ENCODE measurements at places on chromosomes 7 and 10.
A peak's percentile ranks its signal among the peaks of the same experiment; 100 is the strongest.

GRCh38 chr10:110714356-110714755, 70.2 kb downstream of the RBM20 start:
- no peaks in the 10 kb centered on the region for H3K27me3 ChIP-seq
- no peak overlapping the region for H3K27ac ChIP-seq
- no peaks in the 10 kb centered on the region for H3K4me1 ChIP-seq
- no peaks in the 10 kb centered on the region for H3K36me3 ChIP-seq

DNA sequence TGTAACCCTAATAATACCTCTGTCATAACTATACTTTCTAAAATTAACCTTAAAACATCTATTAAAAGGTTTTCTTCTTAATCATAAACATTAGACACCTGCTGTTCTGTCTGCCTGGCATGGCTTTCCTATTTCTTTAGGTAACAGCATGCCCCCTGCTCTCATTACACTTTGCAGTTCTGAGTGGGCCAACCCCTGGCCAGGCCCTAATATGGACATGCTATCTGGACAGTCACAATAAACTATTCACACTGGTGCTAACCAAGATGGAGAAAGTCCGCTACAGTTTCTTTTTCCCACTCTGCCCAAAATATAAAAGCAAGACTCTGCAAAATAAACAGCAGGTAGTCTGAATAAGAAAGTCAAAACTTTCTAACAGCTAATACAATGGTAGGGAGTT, 84.0 kb downstream of the ELAPOR2 start:
- H3K36me3 ChIP-seq = no peaks in the 10 kb centered on the region
- DNase-seq = no peak
- no peaks in the 10 kb centered on the region for H3K4me1 ChIP-seq
- H3K4me3 ChIP-seq = no peak overlapping the region
- no peaks in the 10 kb centered on the region for H3K27me3 ChIP-seq
- no peak overlapping the region for H3K27ac ChIP-seq

DNA sequence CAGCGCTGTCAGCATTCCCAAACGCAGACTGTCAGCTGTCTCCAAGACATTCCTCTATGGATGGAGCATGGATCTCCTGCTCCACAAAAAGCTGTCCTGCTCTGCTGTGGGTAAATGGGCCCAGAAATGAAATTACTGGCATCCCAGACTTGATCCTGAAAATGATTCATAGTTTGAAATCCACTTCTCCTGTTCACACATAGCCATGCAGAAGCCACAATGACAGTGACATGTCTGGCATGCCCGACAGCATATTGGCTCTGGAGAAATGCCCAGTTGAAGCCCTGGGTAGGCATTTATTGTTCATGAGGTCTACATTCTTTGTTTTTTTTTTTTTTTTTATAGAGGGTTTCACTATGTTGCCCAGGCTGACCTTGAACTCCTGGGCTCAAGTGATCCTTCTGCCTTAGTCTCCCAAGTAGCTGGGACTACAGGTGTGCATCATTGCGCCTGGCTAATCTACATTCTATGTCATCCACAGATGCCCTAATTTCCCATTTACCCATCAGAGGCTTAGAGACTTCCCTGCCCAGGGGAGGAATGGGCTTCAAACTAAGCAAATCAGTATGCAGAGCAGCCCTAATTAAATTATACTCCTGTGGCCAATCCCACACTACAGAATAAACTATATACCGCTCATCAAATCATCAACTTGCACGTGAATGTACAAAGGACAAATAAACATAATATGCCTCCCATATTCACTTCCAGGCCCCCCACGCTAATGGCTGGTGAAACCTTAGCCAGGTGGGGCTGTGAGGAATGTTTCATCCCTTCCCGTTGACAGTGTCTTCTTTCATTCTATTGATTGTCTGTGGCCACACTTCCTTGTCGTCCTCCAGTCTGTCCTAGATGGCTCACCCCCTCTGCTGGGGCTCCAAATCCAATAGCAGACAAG, 61.8 kb upstream of the EEPD1 start:
- no peaks in the 10 kb centered on the region for H3K27me3 ChIP-seq
- no peak overlapping the region for H3K4me3 ChIP-seq
- H3K36me3 ChIP-seq = no peaks in the 10 kb centered on the region
- no peak overlapping the region for H3K27ac ChIP-seq

DNA sequence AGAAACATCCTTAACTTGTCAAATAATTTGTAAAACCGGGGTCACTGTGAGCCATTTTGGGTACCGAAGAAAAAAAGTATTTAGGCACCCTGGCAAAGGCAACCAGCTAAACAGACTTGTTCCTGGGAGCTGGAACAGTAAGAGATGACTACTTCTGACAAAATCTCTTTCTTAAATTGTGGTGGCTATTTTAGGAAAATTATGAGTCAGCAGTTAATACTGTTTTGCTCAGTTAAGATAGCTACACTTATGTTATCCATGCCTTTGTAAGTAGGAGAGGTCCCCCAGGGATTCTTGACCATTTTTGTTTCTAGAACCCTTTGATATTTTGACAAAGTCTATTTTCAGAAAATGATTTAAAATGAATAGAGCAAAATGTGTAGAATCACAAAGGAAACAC, 68.7 kb downstream of the TAX1BP1 start:
- no peaks in the 10 kb centered on the region for H3K4me1 ChIP-seq
- no peak for DNase-seq
- peaks cover 10% of the 10 kb centered on the region for H3K36me3 ChIP-seq
- H3K27me3 ChIP-seq = no peaks in the 10 kb centered on the region

DNA sequence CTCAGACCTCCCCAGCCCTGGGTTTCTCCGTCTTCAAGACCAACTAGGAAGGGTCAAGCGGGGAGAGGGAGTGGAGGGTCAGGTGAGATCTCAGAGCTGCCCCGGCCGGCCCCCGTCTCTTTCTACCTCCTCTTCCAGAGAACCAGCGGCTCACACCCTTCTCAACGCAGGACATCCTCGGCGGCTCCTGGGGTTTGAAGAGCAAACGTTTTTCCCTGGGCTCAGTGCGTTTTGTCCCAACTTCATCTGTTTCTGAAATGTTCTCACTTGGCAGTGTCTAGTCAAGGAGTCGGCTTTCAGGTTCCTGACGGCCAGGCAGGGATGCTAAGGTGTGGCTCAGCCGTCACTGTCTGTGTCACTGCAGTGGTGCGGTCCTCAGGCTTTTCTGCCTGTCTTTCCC, 416.4 kb upstream of the FOXK1 start:
- H3K4me3 ChIP-seq = no peak overlapping the region
- H3K36me3 ChIP-seq = no peaks in the 10 kb centered on the region
- no peaks in the 10 kb centered on the region for H3K27me3 ChIP-seq

DNA sequence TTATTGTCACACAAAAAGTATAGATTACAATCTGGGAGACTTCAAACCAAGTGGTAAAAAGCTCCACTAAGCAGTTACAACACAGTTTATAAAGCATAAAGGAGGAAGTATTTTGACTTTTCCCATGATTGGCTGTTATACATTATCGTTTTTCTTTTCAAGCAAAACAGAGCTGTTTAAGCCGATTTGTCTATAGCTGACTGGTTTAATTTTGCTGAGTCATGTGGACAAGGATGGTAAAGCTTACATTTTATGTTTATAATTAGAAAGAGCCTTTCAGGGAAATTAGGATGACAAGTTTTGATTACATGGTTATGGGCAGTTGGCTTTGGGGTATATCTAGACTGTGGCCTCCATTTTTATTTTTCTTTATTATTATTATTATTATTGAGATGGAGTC, 152.5 kb upstream of the STK17A start:
- H3K27ac ChIP-seq = no peak overlapping the region
- DNase-seq = no peak
- H3K4me3 ChIP-seq = no peak overlapping the region

- H3K27ac ChIP-seq = no peak overlapping the region
- no peaks in the 10 kb centered on the region for H3K4me1 ChIP-seq
- no peaks in the 10 kb centered on the region for H3K27me3 ChIP-seq
- DNase-seq = no peak
- H3K36me3 ChIP-seq = no peaks in the 10 kb centered on the region
Measured at GRCh38 chr7:129426482-129426881, 7.8 kb upstream of the STRIP2 start.

DNA sequence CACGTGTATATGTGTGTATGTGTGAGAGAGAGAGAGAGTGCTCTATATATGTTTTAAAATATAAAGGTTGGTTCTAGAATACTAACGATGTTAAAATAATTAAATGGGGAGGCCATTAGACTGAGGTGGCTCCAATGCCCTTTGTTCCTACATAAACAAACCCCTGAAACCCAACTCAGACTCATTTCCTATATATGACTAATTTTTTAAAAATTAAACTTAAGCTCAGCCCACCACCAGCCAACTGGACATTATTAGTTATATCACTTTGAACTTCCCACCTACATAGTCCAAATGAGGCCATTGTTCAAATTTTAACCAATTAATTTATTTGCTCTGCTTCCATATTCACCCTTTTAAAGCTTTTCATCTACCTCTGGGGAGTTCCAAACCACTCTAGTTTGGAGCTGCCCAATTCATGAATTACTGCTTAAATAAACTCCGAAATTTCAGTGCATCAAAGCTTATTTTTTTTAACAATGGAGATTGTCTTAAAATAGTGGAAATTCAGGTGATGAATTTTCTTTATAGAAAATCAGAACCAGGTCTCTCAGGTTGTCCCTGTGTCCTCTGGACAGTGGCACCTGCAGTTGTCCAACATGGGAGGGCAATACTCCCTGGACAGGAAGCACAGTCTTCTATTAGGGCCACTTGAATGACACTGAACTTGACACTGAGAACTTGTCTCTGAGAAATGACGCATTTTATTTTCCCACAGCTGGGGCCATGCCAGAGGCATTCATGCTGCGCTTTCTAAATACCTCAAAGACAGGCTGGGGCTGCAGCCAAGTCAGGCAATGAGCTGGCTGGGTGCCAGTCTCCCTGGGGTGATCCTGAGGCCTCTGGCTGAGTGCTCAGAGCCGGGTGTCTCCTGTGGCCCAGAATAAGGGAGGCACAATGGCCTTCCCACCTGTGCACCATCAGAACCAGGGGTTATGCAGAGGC, 109.5 kb upstream of the TMEM72 start:
- H3K36me3 ChIP-seq = no peaks in the 10 kb centered on the region
- no peaks in the 10 kb centered on the region for H3K27me3 ChIP-seq
- peak; percentile 88 for DNase-seq
- H3K27ac ChIP-seq = no peak overlapping the region

DNA sequence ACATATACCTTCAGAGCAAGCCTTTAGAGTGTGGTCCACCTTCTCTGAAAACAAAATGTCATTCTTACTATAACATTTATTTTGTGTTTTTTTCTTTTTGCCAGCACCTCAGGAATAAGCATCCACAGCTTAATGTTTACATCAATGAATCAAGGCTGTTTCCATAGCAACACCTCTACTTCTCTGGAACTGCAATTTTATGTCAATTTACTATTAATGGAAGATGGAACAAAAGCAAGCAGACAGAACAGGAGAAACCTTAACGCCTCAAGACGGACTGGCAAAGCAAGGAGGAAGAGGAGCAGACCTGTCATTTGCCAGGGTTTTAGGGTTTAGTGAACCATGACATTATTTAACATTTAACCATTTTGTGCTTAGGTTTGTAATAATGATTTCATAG, 63.1 kb downstream of the PRR15 start:
- no peak overlapping the region for H3K4me3 ChIP-seq
- no peak overlapping the region for H3K27ac ChIP-seq
- no peak for DNase-seq

DNA sequence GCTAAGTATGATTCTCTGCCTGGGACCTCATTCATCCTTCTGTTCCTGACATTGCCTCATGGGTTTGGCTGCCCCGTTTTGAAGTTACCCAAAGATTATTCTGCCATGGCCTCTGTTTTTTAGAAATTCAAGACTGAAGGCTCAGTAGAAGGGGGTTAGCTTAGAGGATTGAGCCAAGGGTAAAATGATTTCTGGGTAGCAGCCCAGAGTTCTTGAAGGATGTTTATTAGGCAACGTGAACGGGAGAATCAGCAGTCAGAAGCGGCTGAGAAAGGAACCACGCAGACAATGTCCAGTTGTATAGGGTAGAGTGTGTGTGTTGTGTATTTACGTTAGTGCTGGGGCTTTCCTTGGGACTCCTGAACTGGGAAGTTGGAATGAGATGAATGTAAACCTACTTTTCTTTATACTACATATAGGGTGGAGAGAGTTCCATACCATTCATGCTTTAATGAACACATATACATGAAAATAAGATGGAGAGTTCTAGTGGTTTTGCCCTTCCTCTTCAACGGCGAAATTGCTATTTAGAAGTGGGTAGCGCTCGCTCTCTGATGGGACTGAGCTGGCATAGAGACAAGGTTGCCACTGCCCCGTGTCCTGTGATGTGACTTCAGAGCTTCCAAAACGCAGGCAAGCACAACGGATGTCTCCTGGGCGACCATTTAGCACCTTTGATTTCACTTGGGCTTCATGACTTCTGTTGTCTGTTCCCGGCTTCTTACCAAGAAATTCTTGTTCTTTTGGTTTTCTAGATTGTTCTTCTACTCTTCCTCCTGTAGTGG, 35.0 kb upstream of the IL15RA start:
- H3K4me1 ChIP-seq = no peaks in the 10 kb centered on the region
- DNase-seq = no peak
- no peaks in the 10 kb centered on the region for H3K36me3 ChIP-seq
- H3K27ac ChIP-seq = no peak overlapping the region
- no peaks in the 10 kb centered on the region for H3K27me3 ChIP-seq
- H3K4me3 ChIP-seq = no peak overlapping the region

- H3K4me3 ChIP-seq = no peak overlapping the region
- H3K27me3 ChIP-seq = no peaks in the 10 kb centered on the region
- H3K4me1 ChIP-seq = no peaks in the 10 kb centered on the region
Measured at GRCh38 chr7:30468791-30469190, 9.8 kb downstream of the NOD1 start.

- no peaks in the 10 kb centered on the region for H3K27me3 ChIP-seq
- H3K4me1 ChIP-seq = peaks cover 8% of the 10 kb centered on the region
- DNase-seq = no peak
- no peaks in the 10 kb centered on the region for H3K36me3 ChIP-seq
- H3K27ac ChIP-seq = no peak overlapping the region
Measured at GRCh38 chr10:58014436-58014835, 253.3 kb downstream of the IPMK start.

DNA sequence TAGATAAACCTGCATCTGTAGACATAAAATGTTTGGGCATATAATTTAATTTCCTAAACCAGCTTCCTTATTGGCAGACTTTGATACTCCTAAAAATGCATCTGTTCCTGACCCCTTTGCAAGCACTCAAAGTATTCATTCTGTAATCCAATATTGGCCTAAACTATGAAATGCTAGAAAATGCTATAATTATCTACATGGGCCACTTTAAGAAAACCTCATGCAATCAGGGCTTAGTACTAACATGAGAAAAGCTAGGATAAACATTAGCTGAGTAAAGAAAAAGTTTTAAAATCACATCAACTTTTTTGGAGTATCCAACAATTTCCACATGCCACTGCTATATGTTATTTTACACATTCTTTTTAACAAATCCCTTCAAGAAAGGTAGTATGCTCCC, 57.2 kb downstream of the PARD3 start:
- H3K4me3 ChIP-seq = no peak overlapping the region
- H3K27me3 ChIP-seq = no peaks in the 10 kb centered on the region
- H3K27ac ChIP-seq = peak overlapping the region; percentile 89
- peaks cover 48% of the 10 kb centered on the region for H3K4me1 ChIP-seq
- DNase-seq = no peak
